ENCODE measurements at places on chromosomes 6 and 20.

DNA sequence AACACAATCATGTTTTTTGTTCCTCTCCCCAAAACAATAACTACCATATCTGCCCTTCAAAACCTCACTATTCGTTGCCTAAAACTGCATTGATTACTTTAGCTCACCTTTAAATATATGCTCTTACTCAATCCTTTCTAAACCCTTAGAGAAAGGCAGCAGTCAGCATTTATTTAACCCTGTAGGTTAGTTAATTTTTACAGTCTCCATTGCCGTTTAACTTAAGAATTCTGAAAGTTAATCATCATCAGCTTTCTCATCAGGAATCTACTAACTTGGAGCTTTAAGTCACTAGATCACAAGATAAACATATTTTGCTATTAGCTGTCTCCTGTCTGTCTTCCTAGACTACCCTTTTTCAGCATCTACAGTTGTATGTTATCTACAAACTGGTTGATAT, 991.9 kb downstream of the EPHA7 start:
- DNase-seq: no peak

GRCh38 chr6:50832912-50833311, 14.2 kb downstream of the TFAP2B start:
- no peak for DNase-seq

DNA sequence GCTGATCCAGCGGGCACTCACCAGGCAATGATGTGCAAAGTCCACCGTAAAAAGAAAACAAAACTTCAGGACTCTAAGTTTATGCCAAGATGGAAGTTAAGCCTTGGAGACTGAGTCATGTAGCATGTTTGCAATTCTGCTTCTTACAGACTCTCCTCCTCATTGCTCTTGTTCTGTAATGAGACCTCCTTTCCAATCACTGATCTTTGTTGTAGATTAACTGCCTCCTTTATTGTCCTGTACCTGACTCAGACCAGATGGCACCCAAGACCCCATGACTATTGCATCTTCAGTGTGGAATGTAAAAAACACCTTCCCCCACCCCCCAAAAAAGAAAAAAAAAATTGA, 11.2 kb downstream of the NEU1 start:
- DNase-seq: no peak

- no peak for DNase-seq
Measured at GRCh38 chr6:135372758-135373157, 124.8 kb downstream of the AHI1 start.

DNA sequence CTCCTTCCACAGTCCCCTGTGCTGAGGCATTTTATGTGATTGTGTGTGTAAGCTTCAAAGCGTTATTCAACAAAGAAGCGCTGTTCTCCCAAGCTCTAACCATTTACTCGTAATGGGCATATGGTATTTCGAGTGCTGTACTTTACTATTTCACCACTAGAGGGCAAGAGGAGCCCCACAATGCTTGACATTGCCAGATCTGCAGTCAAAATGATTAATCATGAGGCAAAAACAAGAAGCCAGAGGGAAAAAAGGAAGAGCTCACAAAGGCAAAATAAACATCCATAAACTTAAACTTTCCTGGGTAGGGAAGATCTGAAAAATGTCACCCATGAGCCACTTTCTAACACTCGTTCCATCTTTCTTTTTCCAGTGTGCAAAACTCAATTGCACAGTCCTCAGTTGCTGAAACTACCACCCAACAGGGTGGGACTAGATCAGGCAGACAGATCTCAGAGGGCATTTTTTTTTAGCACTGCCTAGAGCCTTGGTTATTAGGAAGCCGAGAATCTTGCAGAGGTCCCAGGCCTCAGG, 215.0 kb upstream of the PLCB4 start:
- DNase-seq: peak; percentile 36

- DNase-seq: peak; percentile 84
Measured at GRCh38 chr6:26284537-26285142, 80.4 kb upstream of the BTN3A2 start.

- DNase-seq: no peak
Measured at GRCh38 chr6:163008186-163008585, 280.4 kb downstream of the PACRG start.

DNA sequence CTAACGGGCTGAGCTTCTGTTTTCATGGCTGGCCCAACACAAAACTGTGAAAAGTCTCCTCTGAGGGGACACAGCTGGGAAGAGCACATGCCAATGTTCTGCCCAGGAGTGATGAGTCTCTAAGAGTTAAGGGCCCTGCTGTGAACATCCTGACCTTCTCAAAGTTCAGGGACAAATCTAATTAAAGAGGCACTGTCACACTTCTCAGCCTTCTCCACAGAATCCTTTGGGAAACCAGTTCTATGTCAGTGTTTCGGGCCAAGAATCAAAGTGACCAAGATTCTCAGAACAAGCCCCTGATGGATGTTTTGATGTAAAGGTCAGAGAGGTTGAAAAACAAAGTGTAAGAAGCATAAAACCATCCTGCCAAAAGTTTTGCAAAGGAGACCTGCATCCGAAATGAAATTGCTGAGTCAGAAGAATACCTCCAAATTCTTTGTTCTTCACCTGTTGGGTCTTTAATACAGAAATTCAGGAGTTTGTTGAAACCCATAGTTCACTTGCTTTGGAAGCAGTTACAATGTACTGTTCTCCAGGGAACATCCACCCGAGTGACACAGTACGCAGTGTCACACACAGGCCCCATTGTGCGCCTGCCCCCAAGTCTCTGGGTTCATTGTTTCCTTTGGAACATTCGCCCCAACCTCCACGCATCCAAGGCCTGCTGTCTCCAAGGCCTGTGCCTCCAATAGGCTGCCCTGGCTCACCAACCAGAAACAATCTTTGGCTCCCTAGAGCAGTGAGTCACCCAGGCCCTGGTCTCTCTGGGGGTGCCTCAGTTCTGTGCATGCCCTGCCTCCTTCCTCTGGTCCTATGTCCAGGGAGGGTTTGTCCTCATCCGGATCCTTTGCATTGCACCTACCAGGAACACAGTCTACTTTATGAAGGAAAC, 65.5 kb upstream of the QKI start:
- no peak for DNase-seq

DNA sequence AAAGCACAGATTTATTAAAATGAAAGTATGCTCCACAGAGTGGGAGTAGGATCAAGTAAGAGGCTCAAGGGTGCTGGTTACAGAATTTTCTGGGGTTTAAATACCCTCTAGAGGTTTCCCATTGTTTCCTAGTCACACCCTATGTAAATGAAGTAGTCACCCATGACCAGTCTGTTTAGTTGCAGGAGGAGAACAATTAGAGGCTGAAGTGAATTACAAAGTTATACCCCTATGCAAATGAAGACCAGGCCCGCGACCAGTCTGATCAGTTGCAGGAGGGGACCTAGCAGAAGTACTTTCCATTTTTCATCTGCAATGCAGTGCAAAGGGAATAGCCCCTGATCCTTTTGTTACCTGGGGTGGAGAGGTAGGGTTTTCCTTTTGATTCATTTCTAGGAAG, 11.8 kb upstream of the FILIP1 start:
- DNase-seq: no peak

GRCh38 chr6:89828988-89829471, 650 bp upstream of the CASP8AP2 start:
- no peak for DNase-seq

- DNase-seq: no peak
Measured at GRCh38 chr20:49406666-49407065, 75.8 kb downstream of the KCNB1 start.

- DNase-seq: no peak
Measured at GRCh38 chr6:43278524-43279078, 19.5 kb upstream of the SLC22A7 start.

- DNase-seq: no peak
Measured at GRCh38 chr6:12528581-12529363, 187.8 kb upstream of the PHACTR1 start.

- no peak for DNase-seq
Measured at GRCh38 chr6:47519279-47519678, 41.7 kb downstream of the CD2AP start.

DNA sequence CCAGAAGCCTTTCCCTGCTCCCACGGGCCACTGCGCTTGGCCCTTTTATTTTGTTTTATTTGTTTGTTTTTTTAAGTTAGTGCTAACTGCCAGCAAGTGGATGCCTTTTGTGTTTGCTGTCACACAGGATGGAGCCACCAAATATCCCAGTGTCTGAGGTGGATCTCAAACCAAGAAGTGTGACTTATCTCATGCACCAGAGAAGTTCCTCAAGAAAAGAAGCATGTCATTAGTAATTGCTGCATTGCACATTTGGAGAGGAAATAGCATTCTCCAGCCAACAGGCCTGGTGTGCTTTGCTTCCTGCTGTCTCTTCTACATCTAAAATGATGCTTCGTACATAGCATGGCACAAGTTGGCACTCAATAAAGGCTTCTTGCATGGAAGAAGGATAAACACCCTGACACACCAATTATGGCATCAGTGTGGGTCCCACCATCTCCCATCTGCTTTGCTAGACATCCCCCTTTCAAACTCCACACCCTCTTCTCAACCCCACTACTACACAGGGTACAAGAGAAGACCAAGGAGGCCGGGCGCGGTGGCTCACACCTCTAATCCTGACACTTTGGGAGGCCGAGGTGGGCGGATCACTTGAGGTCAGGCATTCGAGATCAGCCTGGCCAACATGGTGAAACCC, 1.9 kb upstream of the ATP9A start:
- no peak for DNase-seq

DNA sequence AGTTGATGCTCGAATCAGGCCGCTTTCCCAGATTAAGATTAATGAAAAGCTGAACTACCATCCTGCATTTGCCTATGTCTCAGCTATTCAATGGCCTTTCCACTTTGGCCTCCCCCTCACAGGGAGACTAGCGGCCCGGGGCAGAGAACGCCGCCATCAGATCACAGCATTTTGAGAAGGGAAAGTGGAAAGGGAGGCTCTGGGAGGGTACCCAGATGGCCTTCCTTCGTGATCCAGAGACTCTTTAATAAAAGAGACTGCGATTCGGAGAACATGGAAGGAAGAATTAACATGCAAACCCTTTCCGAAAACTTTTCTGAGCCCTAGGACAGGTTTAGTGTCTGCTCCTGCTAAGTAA, 533 bp downstream of the MRPS18A start:
- DNase-seq: no peak

DNA sequence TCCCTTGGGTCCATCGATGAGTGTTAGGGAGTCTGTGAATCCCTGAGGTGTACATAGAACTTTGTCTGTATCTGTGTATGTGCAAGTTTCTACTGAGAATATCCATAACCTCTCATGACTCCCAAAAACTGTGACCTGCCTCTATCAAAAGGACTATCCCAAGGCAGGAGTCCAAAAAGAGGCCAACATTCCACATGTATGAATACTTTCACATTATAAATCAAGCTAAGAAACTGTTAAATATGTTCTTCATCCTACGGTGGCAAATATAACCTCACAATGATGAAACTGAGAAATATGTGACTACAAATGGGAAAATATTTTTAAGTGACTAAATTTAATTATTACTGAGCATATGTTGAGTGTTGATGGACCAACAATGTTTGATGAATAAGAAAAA, 16.1 kb upstream of the STX11 start:
- DNase-seq: no peak

- DNase-seq: no peak
Measured at GRCh38 chr6:167858086-167858591, 31.4 kb downstream of the AFDN start.

- DNase-seq: no peak
Measured at GRCh38 chr6:44119704-44120262, 7.5 kb downstream of the MRPL14 start.

DNA sequence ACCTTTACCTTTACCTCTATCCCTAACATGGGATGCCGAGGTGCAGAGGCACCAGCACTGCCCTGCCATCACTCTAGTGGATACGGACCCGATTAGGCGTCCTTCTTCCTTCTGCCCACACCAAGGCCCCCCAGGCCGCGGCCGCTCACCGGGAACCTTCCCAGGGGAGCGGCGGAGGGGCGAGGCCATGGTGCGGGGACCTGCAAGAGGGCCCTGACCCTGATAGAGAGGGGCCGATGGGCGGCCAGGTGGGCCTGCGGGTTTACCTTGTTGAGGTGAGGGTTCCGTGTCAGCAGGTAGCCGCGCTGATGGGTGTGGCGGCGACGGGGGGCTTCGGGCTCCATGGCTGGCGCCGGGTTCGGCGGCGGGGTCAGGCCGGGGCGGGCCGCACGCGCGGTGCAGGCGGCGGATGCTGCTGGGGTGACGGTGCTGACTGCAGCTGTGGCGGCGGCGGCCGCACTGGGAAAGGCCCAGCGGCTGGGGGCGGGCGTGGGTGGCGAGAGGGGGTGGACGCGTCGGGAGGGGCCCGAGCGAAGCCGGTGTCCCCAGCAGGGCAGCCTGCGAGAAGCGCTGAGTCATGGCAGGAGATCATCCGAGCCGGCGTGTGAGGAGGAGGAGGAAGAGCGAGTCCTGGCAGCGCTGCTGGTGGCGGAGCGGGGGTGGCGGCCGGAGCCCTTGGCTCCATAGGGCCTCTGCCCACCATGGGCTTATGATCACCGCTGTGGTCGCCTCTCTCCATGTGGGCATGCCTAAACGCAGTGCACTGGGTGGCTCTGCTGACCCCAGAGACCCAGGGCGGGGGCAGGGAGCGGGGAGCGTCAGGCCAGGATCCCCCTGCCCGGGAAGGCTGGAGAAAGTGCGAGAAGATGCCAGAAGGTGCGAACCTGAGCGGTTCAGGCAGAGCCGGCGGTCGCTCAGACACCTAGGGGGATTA, at the start of gene ME1:
TSS of gene ME1 (minus strand) at position 441 of the 934 bp plus-strand sequence. CDS start at position 344, 97 bp downstream.
- DNase-seq: peak; percentile 90

DNA sequence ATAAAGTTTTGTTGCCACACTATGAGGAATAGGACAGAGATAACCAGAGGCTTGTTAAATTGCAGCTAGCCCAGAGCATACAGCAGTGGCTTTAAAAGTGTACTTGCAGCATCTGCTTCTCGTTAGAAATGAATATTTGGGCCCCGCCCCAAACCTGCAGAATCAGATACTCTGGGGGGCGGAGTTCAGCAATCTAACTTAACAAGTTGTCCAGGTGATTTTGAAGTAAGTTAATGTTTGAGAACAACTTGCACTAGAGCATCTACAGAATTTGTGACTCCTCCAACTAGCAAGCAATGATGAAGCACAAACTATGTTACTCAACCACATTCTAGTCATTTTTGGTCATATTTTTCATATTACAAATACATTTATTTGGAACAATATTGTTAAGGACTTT, 10.6 kb upstream of the SUPT3H start:
- no peak for DNase-seq

- DNase-seq: peak; percentile 44
Measured at GRCh38 chr20:35093267-35093884, 769 bp upstream of the TRPC4AP start.

DNA sequence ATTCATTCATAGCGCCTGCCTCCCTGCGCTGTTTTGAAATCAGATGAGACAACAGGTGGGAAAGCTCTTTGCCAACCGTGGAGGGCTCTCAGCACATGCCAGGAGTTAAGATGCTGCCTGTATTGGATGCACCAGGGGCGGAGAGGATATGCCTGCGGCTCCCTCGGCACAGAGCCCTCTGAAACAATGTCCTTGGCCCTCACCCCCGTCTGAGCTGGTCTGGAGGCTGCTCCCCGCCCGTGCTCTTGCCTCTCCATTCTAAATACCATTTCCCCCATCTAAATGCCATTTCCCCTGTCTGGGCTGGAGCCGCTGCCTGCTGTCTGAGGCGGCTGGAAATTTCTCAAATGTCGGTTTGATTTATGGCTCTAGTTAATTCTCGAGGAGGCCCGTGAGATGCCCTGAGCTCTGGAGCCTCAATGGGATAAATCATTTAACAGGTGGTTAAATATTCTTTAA, 50.8 kb upstream of the MLN start:
- DNase-seq: no peak

GRCh38 chr6:45640081-45640491, 262.4 kb upstream of the SUPT3H start:
- DNase-seq: no peak

All from erythroblast (primary cell).